ENCODE measurements at places on chromosomes 16 and 17. TPM values are rescaled to one million over a fixed set of nuclear protein-coding genes. Genes with fewer than 3 reads are reported as not detected.
A peak's percentile ranks its signal among the peaks of the same experiment; 100 is the strongest.

Gene ANKS4B
- polyA plus RNA-seq: 39.3 TPM

DNA sequence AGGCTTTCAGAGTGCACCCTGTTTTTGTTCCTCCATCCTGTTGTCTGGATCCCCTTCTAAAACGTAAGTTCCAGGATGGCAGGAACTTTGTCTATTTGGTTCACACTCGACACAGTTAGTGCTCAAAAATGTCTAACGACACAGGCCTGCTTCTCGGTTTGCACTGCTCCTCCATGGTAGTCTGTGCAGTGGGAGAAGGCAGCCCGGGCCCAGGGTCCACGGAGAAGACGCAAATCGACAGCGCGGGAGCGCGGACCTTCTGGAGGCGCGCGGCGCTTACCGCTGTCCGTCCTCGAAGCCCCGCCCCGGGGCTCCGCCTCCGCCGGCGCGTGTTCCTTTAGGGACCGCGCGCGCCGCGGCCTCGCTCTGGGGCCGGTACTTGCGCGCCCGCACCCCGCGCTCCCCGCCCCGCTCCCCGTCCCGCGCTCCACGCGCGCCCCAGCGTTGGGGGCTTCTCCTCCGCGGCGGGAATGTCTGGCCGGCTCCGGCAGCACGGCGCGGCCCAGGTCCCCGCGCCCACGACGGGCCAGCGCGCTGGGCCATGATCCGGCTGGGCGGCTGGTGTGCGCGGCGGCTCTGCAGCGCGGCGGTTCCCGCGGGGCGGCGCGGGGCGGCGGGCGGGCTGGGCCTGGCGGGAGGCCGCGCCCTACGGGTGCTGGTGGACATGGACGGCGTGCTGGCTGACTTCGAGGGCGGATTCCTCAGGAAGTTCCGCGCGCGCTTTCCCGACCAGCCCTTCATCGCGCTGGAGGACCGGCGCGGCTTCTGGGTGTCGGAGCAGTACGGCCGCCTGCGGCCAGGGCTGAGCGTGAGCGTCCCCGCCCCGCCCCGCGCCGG, at the start of gene NT5M:
Gene NT5M, plus strand, starts transcription at position 364 of the 837 bp plus-strand sequence. Its CDS starts 178 bp downstream, at position 542.
- peak; percentile 81 for DNase-seq

Gene NLK
- 13.9 TPM for polyA plus RNA-seq

DNA sequence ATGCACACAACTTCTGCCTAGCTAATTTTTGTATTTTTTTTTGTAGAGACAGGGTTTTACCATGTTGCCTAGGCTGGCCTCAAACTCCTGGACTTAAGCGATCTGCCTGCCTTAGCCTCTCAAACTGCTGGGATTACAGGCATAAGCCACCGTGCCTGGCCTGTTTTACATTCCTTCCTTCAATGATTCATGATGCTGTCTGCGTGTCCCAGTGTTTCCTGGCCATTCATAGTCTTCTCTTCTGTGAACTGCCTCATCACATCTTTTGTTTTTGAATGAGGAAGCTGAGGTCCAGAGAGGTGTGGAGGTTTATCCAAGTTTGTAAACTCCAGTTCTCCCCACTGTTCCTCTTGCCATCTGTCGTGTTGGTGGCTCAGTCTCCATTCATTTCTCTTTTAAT, 64.5 kb upstream of the MED9 start:
- no peak for DNase-seq

GRCh38 chr16:4306470-4307214, 9.2 kb upstream of the GLIS2 start:
- DNase-seq: no peak

Data from large intestine (tissue), 12 donors.